Upper lobe of right lung (tissue), 1 donor: ENCODE measurements at places on chromosomes 1 and 21. TPM values are rescaled to one million over a fixed set of nuclear protein-coding genes. Genes with fewer than 3 reads are reported as not detected.

DNA sequence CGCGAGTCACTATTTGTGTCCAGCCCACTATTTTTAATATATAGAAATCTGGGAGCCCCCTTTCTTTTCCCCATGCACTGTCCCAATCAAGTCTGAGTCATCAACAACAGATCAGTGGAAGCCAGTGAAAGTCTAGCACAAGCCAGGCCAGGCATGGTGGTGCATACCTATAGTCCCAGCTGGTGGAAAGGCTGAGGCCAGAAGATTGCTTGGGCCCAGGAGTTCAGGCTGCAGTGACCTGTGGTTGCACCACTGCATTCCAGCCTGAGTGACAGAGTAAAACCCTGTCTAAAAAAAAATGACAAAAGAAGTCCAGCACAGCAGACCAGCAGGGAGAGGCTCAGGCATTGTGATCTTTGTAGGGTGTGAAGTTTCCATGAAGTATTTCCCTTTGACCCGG, 9.0 kb upstream of the RPL5 start:
- DNase-seq: no peak

GRCh38 chr1:185342017-185342416, 25.0 kb upstream of the IVNS1ABP start:
- no peak for DNase-seq

- DNase-seq: no peak
Measured at GRCh38 chr1:7366286-7366954, 404.7 kb upstream of the VAMP3 start.

GRCh38 chr1:200363264-200363933, 46.4 kb downstream of the ZNF281 start:
- DNase-seq: no peak

DNA sequence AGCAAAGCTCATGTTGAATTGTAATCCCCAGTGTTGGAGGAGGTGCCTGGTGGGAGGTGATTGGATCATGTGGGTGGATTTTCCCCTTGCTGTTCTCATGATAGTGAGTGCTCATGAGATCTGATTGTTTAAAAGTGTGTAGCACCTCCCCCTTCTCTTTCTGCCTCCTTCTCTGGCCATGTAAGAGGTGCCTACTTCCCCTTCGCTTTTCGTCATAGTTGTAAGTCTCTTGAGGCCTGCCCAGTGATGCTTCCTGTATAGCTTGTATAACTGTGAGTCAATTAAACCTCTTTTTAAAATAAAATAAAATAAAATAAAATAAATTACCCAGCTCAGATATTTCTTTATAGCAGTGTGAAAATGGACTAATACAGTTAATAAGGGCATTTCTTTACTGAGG, 1025.7 kb downstream of the PLA2G4A start:
- no peak for DNase-seq

DNA sequence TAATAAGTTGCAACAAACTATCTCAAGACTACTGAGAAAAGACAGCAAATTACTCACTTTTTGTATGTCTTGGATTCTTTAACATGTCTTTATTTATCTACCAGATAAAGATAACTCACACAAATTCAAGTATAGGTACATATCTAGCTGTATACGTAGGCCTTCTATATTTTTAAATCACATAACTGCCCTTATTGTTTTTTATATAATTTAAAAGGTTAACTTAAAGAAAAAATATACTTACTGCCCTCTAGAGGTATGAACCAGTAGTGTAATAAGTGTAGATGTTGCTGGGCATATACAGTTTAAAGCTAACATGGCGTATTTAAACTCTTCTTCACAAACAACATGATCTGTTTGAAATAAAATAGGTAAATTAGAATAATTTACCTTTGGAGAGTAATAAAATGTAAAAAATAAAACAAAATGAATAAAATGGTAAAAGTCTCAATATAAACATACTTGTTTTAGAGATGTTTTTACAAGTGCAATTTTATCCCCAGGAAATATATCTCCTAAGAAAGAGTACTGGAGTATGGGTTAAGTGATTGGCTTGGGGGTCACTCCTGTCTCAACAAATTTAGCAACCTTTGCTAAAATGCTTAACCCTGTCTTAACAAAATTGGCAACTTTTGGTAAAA, 235.2 kb downstream of the KCNT2 start:
- DNase-seq: no peak

DNA sequence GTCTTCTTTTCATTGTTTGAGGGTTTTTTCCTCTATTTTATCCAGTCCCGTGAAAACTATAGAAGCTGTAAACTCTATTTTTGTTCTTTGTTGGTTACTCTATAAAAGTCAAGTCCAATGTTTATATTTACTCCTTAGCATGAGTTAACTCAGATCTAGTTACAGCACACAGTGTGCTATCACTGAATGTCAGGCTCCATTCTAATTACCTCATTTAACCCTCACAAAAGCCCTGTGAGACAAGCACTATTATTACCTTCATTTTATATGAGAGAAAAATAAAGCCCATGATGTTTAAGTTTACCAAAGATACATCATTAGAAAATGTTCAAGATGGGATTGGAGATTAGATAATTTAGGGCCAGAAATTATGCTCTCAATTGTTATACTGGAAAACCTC, 251.4 kb upstream of the SNX7 start:
- DNase-seq: no peak

DNA sequence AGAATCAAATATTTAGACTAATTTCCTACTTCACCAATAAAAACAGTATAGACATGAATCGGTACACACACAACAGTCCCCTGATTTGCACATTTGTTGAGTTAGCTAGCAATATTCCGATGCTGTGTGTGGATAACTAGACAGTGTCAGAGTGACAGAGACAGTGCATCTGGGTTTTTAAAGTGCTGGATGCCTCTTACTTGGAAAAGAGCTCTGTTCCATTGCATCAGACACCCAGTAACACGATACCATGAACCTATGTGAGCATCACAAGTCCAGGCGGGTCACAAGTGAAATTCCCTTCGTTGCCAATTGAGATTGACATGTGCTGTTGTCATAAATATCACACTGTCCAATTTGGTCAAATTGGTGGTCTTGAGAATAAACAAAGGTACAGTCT, 82.0 kb upstream of the ESRRG start:
- no peak for DNase-seq

DNA sequence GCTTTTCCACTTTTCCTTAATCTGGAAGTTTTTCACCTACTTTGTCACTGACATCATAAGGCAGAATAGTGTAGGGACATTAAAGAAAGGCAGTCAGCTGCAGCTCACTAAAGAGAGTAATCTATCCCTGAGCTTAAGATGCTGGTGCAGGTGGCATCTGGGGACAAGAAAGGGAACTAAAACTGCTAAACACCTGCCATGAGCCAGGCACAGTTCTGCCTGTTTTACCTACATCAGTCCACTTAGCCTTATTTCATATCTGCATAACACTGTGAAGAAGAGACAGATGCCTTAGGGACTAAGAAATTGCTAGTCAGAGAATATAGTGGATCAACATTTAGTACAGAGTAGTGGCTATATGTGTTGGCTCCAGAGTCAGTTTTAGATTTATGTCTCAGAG, 88.1 kb downstream of the GPATCH2 start:
- no peak for DNase-seq

GRCh38 chr1:94633051-94633450, 91.5 kb upstream of the F3 start:
- no peak for DNase-seq

GRCh38 chr1:244968471-244968871, 104.1 kb upstream of the HNRNPU start:
- no peak for DNase-seq

DNA sequence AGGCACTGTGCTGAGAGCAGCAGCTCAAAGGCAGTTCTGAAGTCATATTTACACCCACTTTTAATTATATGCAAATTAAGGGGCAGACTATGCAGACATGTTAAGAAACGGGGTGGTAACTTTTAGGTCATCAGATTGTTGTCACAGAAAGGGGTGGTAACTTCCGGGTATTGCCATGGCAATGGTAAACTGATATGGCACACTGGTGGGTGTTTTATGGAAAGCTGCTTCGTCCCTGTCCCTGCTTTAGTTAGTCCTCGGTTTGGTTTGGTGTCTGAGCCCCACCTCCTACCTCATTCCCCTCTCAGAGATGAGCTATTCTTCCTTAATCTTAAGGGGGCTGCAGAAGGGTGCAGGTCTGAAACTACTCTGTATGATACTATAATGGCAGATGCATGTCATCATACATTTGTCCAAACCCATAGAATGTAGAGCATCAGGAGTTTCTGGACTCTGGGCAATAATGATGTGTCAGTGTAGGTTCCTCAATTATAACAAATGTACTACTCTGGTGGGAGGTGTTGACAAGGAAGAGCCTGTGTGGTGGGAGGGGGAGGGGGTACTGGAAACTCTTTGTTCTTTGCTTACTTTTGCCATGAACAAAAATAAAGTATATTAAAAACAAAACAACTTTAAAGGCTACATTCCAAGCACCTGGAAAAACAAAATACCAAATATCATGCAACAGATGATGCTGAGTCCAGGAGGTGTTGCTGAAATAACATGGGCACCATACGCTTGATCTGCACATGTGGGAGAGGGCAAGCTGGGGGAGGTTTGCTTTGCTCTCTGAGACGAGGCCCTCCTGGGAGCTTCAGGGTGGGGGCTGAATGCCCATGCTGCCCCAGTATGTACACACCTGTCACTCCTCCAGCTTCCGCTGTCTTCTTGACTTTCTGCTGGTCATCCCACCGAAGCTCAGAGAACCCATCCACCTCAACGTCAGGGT, 6.3 kb downstream of the PARP1 start:
- no peak for DNase-seq

DNA sequence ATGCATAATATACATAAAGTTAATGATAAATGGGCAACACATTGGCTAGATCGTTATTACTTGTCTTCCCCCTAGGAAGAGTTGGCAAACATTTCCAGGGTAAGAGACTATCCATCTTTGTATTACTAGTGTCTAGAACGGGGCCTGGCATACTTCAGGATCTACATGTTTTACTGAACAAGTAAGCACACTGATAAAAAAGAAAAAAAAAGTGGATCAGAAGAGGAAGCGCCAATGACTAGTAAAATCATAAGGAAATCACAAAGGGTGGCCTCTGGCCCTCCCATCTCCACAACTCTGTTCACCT, 482 bp downstream of the TM2D1 start:
- DNase-seq: no peak

GRCh38 chr1:228548788-228549187, 61.6 kb downstream of the RNF187 start:
- peak; percentile 10 for DNase-seq

DNA sequence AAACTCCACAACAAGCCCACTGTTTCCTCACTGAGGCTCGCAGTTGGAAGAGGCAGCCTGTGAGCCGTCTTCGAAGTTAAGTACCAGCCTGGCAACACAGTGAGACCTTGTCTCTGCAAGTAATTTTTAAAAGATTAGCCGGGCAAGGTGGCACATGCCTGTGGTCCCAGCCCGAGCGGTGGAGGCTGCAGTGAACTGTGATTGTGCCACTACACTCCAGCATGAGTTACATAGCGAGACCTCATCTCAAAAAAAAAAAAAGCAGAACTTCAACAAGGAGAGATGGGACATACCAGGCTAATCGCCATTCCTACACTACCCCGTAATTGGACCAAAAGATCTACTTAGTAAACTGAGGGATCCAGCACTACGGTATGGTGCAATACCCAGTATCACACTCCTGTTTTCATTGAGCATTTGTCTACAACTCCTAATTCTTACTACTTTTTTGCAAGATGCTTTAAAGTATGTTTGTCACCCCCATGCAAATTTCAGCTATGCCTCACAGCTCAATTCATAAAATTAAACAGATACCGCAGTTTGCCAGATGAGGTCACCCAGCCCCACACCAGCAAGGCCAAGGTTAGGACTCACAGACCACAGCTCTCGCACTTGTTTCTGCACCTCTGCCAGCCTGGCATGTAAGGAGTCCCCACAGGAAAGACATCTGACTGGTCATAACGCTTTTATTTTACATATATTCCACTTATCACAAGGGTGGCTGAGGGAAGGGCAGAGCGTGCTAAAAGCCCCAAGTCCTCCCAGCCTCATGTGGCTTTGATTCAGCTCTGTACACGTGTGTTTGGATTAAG, 21.0 kb downstream of the SDE2 start:
- DNase-seq: no peak

GRCh38 chr1:22040286-22040623, 12.3 kb upstream of the CDC42 start:
- DNase-seq: no peak

GRCh38 chr1:167059045-167059808, 30.9 kb downstream of the GPA33 start:
- peak; percentile 78 for DNase-seq

DNA sequence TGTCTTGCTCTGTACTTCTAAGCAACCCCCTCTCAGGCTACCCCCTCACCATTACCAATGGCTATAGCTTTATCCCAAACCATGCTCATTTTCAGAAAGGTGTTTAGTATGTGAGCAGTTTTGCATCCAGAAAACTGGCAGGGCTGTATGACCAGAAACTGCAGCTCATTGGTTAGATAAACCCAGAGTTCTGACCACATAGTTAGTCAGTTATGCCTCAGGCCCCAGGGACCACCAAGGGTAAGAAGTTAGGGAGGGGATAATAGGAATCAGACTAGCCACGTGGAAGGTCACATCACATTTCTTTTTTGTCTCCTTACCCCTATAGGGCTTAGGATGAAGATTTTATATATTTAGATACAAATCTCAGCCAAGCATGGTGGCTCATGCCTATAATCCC, 1.2 kb downstream of the ITGA10 start:
- no peak for DNase-seq

DNA sequence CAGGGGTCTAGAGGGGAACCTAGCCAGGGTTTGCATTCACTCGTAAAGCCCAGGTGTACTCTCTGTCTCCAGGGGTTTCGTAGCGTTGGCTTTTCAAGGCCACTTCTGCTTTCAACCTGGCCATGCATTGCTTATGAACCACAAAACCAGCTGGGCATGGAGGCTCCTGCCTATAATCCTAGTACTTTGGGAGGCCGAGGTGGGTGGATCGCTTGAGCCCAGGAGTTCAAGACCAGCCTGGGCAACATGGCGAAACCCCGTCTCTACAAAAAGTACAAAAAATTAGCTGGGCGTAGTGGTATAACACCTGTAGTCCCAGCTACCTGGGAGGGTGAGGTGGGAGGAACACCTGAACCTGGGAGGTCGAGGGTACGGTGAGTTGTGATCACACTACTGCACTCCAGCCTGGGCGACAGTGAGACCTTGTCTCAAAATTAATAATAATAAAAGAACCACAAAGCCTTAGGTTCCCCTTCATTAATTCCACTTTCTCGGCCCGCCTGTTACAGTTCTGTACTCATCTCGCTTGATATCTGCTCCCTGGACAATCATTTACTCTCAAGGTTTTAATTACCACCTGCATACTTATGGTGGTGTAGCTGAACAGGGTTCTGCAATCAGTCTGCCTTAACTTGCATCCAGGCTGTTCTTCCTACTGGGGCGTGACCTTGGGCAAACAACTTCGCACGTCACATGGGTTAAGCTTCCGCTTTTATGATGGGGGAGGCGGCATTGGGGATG, 6.1 kb downstream of the SLC16A4 start:
- DNase-seq: no peak

Gene PDPN
- total RNA-seq: 47.0 TPM

Gene RCSD1
- total RNA-seq: 14.8 TPM

Gene MFSD2A
- 225 TPM for total RNA-seq

Gene KCNJ9
- not detected for total RNA-seq

Gene CD164L2
- 1.2 TPM for total RNA-seq

Gene CLDN19
- total RNA-seq: not detected

Gene TCEANC2
- total RNA-seq: 4.7 TPM

Gene SYTL1
- total RNA-seq: 30.6 TPM

Gene OR14K1
- total RNA-seq: not detected

Gene ARPC5
- 181 TPM for total RNA-seq

Gene ADGRL4
- 31.9 TPM for total RNA-seq

Gene PROK1
- total RNA-seq: 0.41 TPM

Gene HES2
- total RNA-seq: 5.7 TPM
